ENCODE measurements at places on chromosomes 11 and 22.
A peak's percentile ranks its signal among the peaks of the same experiment; 100 is the strongest.

DNA sequence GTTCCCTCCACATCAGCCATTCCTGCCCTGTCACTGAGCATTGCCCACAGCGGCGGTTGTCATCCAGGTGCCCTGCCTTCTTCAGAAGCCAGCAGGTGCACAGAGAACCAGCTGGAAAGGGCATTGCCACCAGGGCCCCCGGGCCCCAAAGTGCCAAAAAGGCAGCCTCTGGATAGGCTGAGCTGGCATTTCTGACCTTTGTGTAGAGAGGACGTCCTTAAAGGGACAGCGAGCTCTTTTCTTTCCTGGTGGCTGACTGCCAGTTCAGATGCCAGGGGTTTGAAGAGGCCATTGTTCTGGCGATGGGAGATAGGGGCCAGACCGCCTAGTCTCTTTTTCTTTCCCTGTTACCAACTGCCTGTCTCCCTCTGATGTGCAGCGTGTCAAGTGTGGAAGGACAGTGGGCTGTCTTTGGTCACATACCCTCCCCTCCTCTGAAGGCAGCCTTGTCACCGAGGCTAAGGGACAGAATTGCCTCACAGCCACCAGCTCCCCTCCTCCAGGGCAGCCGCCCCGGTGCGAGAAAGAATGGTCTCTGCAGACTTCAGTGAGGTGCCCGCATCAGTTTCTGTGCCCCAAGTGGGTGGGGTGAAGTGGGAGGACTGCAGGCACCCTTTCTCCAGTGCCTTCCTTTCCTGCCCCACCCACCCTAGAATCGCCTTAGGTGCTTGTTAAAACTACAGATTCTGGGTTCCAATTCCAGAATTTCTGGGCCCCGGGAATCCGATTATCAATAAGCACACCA lies 109.6 kb downstream of the SCN3B start:
- no peak for DNase-seq

DNA sequence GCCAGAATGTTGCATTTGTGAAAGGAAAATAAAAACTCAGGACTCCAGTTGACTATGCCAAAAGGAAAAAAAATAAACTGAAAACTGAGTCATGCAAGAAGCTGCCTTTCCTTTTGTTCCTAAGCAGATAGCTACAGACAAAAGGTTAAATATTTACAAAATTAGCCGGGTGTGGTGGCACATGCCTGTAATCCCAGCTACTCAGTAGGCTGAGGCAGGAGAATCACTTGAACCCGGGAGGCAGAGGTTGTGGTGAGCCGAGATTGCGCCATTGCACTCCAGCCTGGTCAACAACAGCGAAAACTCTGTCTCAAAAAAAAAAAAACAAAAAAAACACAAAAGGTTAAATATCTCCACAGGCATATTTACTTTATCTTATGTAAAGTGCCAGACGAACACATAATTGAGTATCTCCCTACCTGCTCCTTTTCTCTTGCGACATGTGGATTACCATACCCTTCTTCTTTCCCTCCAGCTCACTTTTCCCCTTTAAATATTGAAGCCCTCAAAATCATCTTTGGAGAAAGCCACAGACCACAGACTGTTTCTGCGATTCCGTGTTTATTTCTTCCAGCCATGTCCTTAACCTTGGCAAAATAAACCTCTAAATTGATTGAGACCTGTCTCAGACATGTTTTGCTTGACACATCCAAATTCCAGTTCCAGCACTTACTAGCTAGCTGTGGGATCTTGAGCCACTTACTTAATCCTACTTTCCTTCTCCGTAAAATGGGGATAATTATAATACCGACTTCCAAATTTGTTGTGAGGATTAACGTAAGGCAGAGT lies 2.3 kb upstream of the SMPD1 start:
- no peak for DNase-seq

GRCh38 chr11:1564535-1565172 lies 7.4 kb downstream of the DUSP8 start:
- DNase-seq = no peak

DNA sequence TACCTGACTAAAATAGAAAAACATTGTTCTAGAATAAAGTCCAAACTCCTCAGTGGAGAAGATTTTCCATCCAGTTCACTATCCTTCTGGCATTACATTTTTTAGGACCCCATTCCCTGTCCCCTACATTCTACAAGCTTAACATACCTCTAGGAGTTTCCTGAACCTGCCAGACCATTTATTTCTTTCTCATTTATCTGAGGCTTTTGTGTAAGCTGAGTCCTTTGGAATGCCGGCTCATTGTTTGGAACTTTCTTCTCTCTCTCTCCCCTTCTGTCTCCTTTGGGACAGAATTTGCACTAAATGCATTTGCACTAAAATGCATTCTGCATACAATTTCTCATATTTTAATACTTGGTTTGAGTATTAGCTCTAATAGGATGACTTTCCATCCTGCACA lies 393.0 kb upstream of the ANO3 start:
- no peak for DNase-seq

- DNase-seq = peak; percentile 9
Measured at GRCh38 chr22:19576460-19577421, 52.5 kb upstream of the CLDN5 start.

GRCh38 chr11:83157594-83158356 lies 844 bp downstream of the PCF11 start:
- peak; percentile 30 for DNase-seq

GRCh38 chr11:85718991-85719807 lies 33.2 kb upstream of the CCDC89 start:
- DNase-seq = no peak

DNA sequence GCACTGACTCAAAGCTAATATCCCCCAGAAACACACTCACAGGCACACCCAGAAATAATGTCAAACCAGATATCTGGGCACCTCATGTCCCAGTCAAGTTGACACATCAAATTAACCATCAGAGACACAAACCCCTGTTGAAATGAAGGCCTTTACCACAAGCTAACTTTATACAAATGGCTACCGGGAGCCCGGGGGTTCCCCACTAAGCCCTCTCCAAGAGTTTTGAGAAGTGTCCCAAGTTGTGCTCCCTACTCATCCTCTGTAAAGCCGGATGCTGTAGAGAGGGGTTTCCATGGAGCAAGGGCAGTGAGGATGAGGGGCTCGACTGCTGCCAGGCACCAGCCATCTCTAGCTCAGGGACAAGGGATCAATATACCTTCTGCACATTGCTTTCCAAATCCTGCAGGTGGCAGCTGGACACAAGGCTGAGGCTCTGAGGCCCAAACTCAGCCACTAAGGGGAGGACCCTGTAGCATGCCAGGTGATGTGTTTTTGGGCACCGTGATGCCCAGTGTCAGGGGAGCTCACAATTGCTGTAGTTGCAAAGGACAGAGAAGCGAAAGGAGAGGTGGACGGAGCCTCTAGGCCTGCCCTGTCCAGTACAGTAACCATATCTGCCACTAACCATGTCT lies 145.7 kb downstream of the TTC17 start:
- no peak for DNase-seq

DNA sequence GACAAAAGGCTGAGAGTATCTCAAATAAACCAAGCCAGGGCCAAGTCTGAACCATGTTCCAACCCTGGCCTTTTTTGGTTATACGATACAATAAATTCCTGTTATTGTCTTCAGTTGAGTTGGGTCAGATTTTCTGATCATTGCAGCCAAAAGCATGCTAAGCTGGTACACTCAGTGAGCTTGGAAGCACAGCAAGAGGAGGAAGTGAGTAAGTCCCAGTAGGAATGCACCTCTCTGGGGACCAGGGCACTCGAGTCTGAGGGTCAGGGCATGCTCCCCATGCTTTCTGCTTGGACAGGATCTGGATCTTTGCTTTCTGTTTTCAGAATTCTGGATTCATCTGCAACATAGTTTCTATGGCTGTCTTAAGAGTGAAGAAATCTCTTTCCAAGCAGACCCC lies 73.1 kb downstream of the TMPRSS5 start:
- no peak for DNase-seq
